ENCODE measurements at places on chromosomes 11 and 22. TPM values are rescaled to one million over a fixed set of nuclear protein-coding genes. Genes with fewer than 3 reads are reported as not detected.

Gene NLRP6
- total RNA-seq: not detected

Gene KCNK7
- 0.85 TPM for total RNA-seq

Gene RFPL1
- not detected for total RNA-seq

Gene MS4A5
- not detected for total RNA-seq

Gene NXPE4
- total RNA-seq: not detected
